ENCODE measurements at places on chromosomes 7 and 10. TPM values are rescaled to one million over a fixed set of nuclear protein-coding genes. Genes with fewer than 3 reads are reported as not detected.

- no peaks in the 10 kb centered on the region for H3K27me3 ChIP-seq
- H3K27ac ChIP-seq, result no peak overlapping the region
- peaks cover 38% of the 10 kb centered on the region for H3K36me3 ChIP-seq
- peak; percentile 65 for DNase-seq
- H3K4me3 ChIP-seq, result no peak overlapping the region
Observed at GRCh38 chr10:73060738-73061635, 35.7 kb downstream of the P4HA1 start.

DNA sequence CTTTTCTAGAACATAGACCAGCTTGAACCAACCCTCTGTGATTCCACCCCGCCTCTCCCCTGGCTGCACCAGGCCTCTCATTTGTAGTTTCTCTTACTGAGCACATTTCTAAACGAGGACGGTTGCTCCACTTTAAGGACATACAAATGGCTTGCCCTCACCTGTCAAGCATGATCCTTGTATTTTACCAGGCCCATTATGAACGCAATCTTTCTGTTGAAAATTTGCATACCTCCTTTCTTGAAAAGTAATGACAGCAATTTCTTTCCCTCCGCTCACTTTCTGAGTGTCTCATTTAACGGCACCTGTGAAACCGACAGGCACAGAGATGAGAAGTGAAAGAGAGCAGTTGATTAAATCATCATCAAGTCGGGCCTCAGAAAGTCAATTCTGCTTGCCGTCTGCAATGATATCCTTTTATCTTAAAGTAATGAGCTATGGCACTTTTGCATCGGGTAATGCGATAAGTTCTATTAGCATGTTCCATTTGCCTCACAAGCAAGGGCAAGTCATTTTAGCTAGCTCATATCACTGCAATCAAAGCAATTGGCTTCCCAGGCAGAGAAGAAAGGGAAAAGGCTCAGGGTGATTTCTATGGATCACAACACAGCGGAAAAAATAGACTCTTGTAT is 705.6 kb upstream of the GALNT17 start:
- H3K4me1 ChIP-seq, result no peaks in the 10 kb centered on the region
- DNase-seq, result no peak
- no peaks in the 10 kb centered on the region for H3K36me3 ChIP-seq
- H3K27ac ChIP-seq, result no peak overlapping the region
- no peaks in the 10 kb centered on the region for H3K27me3 ChIP-seq
- H3K4me3 ChIP-seq, result no peak overlapping the region

The CDC123 gene
- total RNA-seq, result 114 TPM

DNA sequence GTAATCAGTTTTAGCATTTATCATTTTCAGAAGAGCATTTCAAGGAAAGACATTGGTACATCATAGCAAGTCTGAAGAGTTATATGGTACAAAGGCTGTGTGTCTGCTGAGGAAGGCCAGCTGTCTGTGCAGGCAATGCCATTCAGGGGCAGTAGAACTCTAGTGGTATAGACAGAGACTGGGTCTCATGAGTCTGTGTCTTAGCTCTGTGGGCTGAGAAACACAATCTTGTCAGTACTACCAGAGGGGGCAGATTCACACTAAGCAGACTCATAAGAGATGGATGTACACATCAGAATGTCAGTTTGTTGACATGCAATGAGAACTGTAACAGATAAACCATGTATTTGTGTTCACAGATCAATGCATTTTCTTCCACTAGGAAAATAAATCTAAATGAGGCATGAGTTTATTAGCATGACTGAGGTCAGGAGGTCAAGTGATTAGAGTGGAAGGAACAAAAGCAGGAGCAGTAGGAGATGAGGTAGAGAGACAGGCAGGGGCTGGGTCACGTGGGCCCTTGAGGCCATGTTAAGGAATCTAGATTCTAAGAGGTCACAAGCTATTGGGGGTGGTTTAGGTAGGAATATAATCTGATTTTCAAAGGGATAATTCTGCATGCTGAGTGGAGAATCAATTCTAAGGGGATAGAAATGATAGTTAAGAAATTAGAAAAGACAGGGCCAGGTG is 7.5 kb upstream of the GGCT start:
- H3K36me3 ChIP-seq, result no peaks in the 10 kb centered on the region
- H3K4me3 ChIP-seq, result no peak overlapping the region
- no peak overlapping the region for H3K27ac ChIP-seq
- no peaks in the 10 kb centered on the region for H3K27me3 ChIP-seq
- no peak for DNase-seq
- no peaks in the 10 kb centered on the region for H3K4me1 ChIP-seq

DNA sequence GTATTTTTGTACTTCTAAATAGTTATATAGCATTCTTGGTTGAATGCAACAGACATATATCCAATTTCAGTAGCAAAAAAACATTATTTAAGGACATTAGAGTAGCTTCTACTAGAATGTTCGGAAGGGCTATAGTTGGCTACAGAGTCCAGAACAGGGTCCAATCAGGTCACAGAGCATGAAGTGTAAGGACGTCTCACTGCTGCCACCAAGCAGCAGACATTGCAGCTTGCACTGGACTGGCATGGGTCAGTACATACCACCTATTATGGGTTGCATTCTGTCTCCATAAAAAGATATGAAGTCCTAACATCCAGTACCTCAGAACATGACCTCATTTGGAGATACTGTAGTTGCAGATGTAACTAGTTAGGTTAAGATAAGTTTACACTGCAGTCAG is 87.3 kb downstream of the LHFPL3 start:
- peak; percentile 2 for DNase-seq
- H3K27me3 ChIP-seq, result peaks cover 11% of the 10 kb centered on the region
- H3K4me1 ChIP-seq, result no peaks in the 10 kb centered on the region
- no peaks in the 10 kb centered on the region for H3K36me3 ChIP-seq
- no peak overlapping the region for H3K4me3 ChIP-seq
- H3K27ac ChIP-seq, result no peak overlapping the region

DNA sequence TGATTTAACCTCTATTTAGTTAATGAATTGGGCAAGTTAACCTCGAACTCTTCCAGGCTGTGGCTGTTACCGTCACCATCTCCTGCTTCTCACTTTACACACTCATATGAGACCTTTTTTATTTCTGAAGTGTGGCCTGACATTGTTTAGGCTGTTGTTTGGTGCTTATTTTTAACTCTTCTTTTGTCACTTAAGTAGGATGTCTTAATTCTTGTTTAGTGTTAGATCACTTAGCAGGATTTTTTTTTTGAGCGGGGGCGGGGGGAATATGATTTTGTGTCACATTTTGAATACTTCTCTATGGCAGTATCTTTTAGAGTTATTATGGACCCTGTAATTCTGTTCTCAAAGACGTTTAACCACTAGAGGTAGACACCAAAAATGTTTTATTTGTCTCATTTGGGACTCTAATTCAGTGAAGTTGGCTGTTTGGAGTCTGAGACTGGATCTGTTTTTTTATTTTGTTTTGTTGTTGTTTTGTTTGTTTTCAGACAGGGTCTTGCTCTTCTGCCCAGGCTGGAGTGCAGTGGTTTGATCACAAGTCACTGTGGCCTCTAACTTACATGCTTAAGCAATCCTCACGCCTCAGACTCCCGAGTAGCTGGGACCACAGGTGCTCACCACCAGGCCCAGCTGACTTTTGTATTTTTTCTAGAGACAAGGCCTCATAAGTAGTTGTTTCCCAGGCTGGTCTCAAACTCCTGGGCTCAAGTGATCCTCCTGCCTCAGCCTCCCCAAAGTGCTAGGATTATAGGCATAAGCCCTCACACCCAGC is 73.5 kb downstream of the CUX1 start:
- H3K27ac ChIP-seq, result no peak overlapping the region
- no peaks in the 10 kb centered on the region for H3K27me3 ChIP-seq
- no peak for DNase-seq
- no peaks in the 10 kb centered on the region for H3K36me3 ChIP-seq

The OPN1SW gene
- not detected for total RNA-seq

The NYAP1 gene
- total RNA-seq, result not detected

DNA sequence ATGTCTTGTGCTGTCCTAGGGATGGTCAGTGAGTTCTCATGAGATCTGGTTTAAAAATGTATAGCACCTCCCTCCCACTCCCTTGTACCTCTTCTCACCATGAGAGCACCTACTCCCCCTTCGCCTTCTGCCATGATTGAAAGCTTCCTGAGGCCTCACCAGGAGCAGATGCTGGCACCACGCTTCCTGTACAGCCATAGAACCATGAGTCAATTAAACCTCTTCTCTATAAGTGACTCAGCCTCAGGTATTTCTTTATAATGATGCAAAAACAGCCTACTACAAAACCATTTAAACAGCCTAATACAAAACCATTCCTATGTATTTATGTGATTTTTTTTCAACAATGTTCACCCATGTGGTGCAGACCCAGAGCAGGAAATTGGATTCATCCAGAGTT is 32.0 kb downstream of the KDM7A start:
- H3K27me3 ChIP-seq, result no peaks in the 10 kb centered on the region
- H3K36me3 ChIP-seq, result no peaks in the 10 kb centered on the region
- H3K4me1 ChIP-seq, result no peaks in the 10 kb centered on the region
- DNase-seq, result no peak

- peaks cover 9% of the 10 kb centered on the region for H3K4me1 ChIP-seq
- H3K27me3 ChIP-seq, result no peaks in the 10 kb centered on the region
- no peak overlapping the region for H3K4me3 ChIP-seq
- no peaks in the 10 kb centered on the region for H3K36me3 ChIP-seq
- H3K27ac ChIP-seq, result no peak overlapping the region
Observed at GRCh38 chr10:77226020-77226419, 411.6 kb downstream of the KCNMA1 start.

DNA sequence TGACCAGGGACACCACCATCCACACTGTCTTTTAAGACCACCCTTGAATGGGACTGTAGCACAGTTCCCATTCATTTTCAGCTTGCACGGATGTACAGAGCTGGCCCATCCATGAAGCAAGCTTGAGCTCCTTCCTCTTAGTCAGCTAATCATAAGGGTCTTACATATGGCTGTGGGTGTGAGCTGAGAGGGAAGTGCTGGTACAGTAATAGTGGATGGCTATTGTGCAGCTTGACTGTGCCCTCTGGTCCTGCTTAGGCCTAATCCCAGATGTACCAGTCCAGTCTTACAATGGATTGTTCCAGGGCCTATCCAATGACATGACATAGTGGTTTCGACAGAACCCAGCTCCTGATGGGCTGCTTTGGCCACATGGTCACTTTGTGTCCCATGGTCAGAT is 96.9 kb upstream of the ZNF438 start:
- DNase-seq, result no peak
- H3K27me3 ChIP-seq, result no peaks in the 10 kb centered on the region
- no peak overlapping the region for H3K4me3 ChIP-seq
- H3K36me3 ChIP-seq, result no peaks in the 10 kb centered on the region

- no peak overlapping the region for H3K27ac ChIP-seq
- H3K4me1 ChIP-seq, result no peaks in the 10 kb centered on the region
- DNase-seq, result peak; percentile 11
- H3K36me3 ChIP-seq, result no peaks in the 10 kb centered on the region
- H3K4me3 ChIP-seq, result no peak overlapping the region
Observed at GRCh38 chr7:107387573-107388219, 82.2 kb upstream of the GPR22 start.

The PITRM1 gene
- total RNA-seq, result 132 TPM

The CALHM3 gene
- total RNA-seq, result not detected

GRCh38 chr10:19815731-19816410 is 361 bp upstream of the PLXDC2 start:
- no peaks in the 10 kb centered on the region for H3K36me3 ChIP-seq
- H3K27me3 ChIP-seq, result no peaks in the 10 kb centered on the region
- peak overlapping the region; percentile 72 for H3K27ac ChIP-seq

The CNPY1 gene
- not detected for total RNA-seq

The VWC2 gene
- total RNA-seq, result not detected

The FOXL3 gene
- not detected for total RNA-seq

DNA sequence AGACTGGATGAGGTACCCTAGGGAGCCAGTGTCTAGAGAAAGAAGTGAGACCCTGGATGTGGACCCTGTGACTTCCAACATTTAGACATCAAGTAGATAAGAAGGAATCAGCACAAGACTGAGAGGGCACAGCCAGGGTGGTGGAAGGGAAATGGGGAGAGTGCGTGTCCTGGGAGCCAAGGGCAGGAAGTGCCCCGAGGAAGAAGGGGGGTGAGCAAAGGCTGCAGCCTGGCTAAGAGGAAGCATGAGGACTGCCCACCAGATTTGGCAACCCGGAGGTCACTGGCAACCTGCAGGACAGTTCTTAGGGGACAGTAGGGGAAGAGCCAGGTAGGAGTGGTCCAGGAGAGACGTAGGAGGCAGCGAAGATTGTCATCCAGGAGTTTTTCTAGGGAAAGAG is 14.8 kb downstream of the COL13A1 start:
- no peaks in the 10 kb centered on the region for H3K4me1 ChIP-seq
- no peaks in the 10 kb centered on the region for H3K27me3 ChIP-seq

GRCh38 chr7:265192-265997 is 24.6 kb upstream of the FOXL3 start:
- no peaks in the 10 kb centered on the region for H3K4me1 ChIP-seq
- peaks cover 14% of the 10 kb centered on the region for H3K27me3 ChIP-seq
- no peak for DNase-seq
- H3K36me3 ChIP-seq, result peaks cover 11% of the 10 kb centered on the region

DNA sequence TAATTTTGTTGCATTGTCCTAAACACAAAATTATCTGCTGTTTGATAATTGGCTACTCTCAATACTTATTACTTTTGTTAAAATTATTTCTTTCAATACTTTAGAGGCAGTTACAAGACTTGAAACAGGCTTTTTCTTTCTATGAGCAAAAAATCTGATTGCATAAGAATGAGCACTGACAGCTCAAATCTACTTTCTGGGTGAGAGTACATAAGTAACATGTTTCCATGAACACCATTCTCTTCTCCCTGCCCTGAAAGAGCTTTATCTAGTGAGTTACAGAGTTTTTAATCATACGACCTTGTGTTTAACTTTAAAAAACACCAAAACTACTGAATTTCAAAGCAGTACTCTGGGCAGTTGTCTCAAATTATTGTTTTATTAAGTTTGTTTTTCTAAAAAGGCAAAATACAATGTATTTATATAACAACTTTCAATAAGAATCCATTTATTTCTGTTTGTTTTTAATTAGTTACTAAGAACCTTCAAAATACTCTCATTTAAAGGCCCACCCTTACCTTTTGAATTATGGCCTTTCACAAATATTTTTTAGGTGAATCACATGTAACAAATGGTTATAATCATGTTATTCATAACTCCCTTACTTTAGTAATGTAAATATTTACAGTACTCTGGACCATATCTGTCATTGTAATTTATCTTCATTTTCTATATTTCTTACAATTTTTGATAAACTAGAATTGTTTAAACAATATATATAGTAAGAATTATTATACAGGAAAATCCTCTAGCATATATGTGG is 23.0 kb upstream of the TFAM start:
- H3K27ac ChIP-seq, result no peak overlapping the region
- H3K4me3 ChIP-seq, result no peak overlapping the region
- no peaks in the 10 kb centered on the region for H3K27me3 ChIP-seq
- no peak for DNase-seq
- H3K4me1 ChIP-seq, result peaks cover 13% of the 10 kb centered on the region

GRCh38 chr7:37945336-37945735 is 24.9 kb downstream of the EPDR1 start:
- H3K4me3 ChIP-seq, result no peak overlapping the region
- no peak overlapping the region for H3K27ac ChIP-seq
- H3K36me3 ChIP-seq, result no peaks in the 10 kb centered on the region
- H3K4me1 ChIP-seq, result no peaks in the 10 kb centered on the region
